Right atrium auricular region (tissue), 2 donors: ENCODE measurements at places on chromosomes 16 and 17. TPM values are rescaled to one million over a fixed set of nuclear protein-coding genes. Genes with fewer than 3 reads are reported as not detected.

The CCL17 gene
- total RNA-seq, result not detected

The PYY gene
- total RNA-seq, result not detected

The ERAL1 gene
- total RNA-seq, result 32.0 TPM

- no peaks in the 10 kb centered on the region for H3K36me3 ChIP-seq
- H3K4me1 ChIP-seq, result no peaks in the 10 kb centered on the region
- H3K27me3 ChIP-seq, result no peaks in the 10 kb centered on the region
- H3K4me3 ChIP-seq, result no peak overlapping the region
Measured at GRCh38 chr16:7839568-7839967, 506.9 kb downstream of the RBFOX1 start.

The KRTAP2-4 gene
- total RNA-seq, result not detected

The CES1 gene
- total RNA-seq, result 12.1 TPM

DNA sequence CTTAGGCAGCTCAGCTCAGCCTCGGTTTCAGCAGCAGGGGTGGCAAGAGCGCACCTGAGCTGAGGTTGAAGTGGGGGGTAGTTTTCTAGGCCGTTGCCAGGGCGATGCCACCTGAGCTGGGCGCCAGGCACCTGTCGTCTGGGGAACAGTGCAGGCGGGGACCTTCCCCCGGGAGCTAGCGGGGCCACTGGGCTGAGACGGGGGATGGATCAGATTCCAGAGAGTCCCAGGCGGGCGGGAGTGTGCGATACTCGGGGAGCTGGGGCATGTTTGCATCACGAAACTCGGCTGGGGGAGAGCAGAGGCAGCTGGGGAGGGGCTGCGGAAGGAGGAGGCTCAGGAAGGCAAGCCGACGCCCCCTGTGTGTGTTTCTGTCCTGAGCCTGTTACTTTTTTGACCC lies 477 bp upstream of the CLDN9 start:
- H3K36me3 ChIP-seq, result no peaks in the 10 kb centered on the region
- no peak for DNase-seq
- no peaks in the 10 kb centered on the region for H3K4me1 ChIP-seq
- no peak overlapping the region for H3K27ac ChIP-seq
- peaks cover 9% of the 10 kb centered on the region for H3K27me3 ChIP-seq
- no peak overlapping the region for H3K4me3 ChIP-seq

GRCh38 chr16:30350134-30350871 lies 4.8 kb downstream of the CD2BP2 start:
- peaks cover 37% of the 10 kb centered on the region for H3K4me1 ChIP-seq
- no peak for DNase-seq
- H3K27me3 ChIP-seq, result no peaks in the 10 kb centered on the region
- H3K36me3 ChIP-seq, result peaks cover 34% of the 10 kb centered on the region
- peak overlapping the region; percentile 15 for H3K27ac ChIP-seq
- H3K4me3 ChIP-seq, result no peak overlapping the region

The TEKT1 gene
- not detected for total RNA-seq

GRCh38 chr17:40560592-40561293 lies 4.5 kb downstream of the CCR7 start:
- no peak overlapping the region for H3K27ac ChIP-seq
- H3K27me3 ChIP-seq, result no peaks in the 10 kb centered on the region
- no peaks in the 10 kb centered on the region for H3K36me3 ChIP-seq
- DNase-seq, result no peak
- H3K4me3 ChIP-seq, result peak overlapping the region; percentile 24

The NUP85 gene
- total RNA-seq, result 14.3 TPM

DNA sequence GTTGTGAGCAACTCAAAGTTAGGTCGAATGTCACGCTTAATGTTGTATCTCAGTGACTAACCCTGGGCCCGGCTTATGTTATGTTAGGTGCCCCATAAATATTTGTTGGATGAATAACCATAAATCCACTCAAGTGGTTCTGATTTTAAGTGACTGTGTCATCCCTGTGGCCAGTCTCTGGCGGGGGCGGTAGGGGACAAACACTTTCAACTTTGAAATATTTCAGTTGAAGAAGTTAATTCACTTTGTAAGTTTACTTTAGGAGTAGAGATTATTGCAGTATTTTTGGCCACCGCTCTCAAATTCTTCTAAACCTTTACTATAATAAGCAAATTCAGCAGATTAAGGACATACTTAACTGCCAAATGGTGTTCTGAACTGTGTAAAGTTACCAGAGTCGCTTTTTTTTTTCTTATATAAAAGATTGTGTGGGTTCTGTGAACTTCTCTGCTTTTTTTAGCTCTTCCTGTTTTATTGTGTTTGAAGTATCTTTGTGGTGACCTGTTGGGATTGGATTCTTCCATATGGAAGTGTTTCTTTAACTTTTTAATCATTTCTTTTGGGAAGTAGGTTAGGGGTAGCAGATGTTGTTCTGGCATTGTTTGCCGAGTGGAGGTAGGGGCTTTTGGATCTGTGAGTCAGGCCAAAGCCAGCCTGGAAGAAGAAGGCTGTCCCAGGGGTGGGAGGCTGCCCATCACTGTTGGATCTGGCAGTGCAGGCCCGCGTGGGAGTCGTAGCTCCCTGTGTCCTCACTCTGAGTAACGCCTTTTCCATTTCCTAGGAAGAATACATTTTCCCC lies 61.4 kb upstream of the TBX2 start:
- H3K4me1 ChIP-seq, result peaks cover 19% of the 10 kb centered on the region
- no peaks in the 10 kb centered on the region for H3K36me3 ChIP-seq
- no peaks in the 10 kb centered on the region for H3K27me3 ChIP-seq
- no peak overlapping the region for H3K4me3 ChIP-seq
- no peak for DNase-seq
- no peak overlapping the region for H3K27ac ChIP-seq

DNA sequence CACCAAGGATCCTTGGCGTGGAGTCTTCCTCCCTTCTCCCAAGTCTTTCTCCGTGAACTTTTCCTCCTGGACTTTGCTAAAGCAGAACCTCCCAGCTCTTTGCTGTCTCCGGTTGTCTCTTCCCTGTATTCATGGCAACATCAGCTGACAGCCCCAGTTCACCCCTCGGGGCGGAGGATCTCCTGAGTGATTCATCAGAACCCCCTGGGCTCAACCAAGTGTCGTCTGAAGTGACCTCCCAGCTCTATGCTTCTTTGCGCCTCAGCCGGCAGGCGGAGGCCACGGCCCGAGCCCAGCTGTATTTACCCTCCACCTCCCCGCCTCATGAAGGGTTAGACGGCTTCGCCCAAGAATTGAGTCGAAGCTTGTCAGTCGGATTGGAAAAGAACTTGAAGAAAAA lies 943 bp downstream of the CNTROB start:
- H3K4me3 ChIP-seq, result peak overlapping the region; percentile 81
- H3K4me1 ChIP-seq, result peaks cover 38% of the 10 kb centered on the region
- H3K27ac ChIP-seq, result no peak overlapping the region

The TACO1 gene
- 18.2 TPM for total RNA-seq

The ANKS4B gene
- not detected for total RNA-seq

- H3K27ac ChIP-seq, result peak overlapping the region; percentile 93
- no peak overlapping the region for H3K4me3 ChIP-seq
- peaks cover 36% of the 10 kb centered on the region for H3K4me1 ChIP-seq
- peak; percentile 83 for DNase-seq
Measured at GRCh38 chr17:19727501-19728078, 11.2 kb upstream of the SLC47A2 start.

The NXN gene
- 15.6 TPM for total RNA-seq

DNA sequence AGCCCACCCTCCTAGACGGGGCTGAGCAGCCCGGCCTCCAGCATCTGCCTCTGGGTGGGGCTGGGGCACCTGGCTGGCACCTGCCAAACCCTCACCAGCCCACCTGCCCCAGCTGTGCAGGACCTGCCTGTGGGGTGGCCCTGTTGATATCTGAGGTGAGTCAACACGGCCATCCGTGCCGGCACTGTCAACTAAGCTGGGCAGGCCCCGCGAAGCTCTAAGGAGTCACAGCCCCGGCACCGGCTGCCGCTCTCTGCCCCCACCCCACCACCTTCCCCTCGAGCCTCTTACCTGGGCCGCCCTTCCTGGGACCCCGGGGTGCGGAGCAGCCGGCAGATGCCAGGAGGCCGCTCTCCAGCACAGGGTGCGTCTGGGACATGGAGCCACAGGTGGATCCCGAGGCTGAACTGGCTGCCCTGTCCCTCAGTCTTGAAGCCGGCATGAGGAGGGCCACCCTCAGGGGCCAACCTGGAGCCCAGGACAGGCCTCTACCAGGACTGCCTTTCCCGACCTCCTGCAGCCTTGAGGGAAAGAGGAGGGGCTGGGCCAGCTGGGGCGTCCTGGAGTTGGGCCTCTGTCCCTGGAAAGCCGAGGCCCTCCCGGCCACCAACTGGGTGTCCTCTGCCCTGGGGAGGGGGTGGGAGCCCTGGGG lies 515 bp downstream of the CBFA2T3 start:
- peaks cover 13% of the 10 kb centered on the region for H3K4me1 ChIP-seq
- no peak overlapping the region for H3K27ac ChIP-seq
- no peaks in the 10 kb centered on the region for H3K27me3 ChIP-seq
- H3K36me3 ChIP-seq, result no peaks in the 10 kb centered on the region

The KRTAP1-1 gene
- not detected for total RNA-seq

DNA sequence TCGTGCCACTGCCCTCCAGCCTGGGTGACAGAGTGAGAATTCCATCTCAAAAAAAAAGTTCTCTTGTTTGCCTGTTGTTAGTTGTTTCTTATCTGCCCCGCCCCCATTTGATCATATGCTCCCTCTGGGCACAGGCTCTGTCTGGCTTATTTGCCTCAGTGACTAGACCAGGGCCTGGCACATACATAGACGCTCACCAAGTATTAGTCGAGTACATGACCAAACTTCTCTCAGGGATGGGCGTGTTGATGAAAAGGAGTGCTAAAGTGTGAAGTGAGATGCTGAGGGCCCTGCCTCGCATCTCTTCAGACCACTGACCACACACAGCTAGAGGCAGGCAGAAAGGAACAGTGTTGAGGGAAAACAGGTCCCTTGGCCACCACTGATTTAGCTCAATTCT lies 3.3 kb upstream of the HELZ start:
- H3K36me3 ChIP-seq, result no peaks in the 10 kb centered on the region
- no peak overlapping the region for H3K4me3 ChIP-seq
- H3K27ac ChIP-seq, result no peak overlapping the region
- peaks cover 22% of the 10 kb centered on the region for H3K4me1 ChIP-seq
- H3K27me3 ChIP-seq, result no peaks in the 10 kb centered on the region
- peak; percentile 11 for DNase-seq

The TSNAXIP1 gene
- 0.55 TPM for total RNA-seq

The CCDC154 gene
- not detected for total RNA-seq

DNA sequence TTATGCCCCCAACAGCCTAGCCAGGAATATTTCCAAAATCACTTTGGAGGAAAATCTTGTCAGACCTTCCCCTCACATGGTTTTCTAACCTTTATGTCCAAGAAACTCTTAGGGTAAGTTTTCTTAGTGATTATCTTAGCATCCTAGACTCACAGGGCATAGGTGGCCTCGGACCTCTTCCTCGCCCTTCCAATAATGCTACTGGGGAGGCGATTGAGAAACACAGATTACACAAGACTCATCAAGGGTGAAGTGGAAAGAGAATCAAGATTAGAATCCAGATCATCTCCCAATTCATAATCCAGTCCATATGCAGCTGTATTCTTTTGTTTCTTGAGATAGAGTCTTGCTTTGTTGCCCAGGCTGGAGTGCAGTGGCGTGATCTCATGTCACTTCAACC lies 358.4 kb upstream of the CDH5 start:
- no peaks in the 10 kb centered on the region for H3K36me3 ChIP-seq
- DNase-seq, result no peak
- no peaks in the 10 kb centered on the region for H3K27me3 ChIP-seq
- no peak overlapping the region for H3K27ac ChIP-seq

DNA sequence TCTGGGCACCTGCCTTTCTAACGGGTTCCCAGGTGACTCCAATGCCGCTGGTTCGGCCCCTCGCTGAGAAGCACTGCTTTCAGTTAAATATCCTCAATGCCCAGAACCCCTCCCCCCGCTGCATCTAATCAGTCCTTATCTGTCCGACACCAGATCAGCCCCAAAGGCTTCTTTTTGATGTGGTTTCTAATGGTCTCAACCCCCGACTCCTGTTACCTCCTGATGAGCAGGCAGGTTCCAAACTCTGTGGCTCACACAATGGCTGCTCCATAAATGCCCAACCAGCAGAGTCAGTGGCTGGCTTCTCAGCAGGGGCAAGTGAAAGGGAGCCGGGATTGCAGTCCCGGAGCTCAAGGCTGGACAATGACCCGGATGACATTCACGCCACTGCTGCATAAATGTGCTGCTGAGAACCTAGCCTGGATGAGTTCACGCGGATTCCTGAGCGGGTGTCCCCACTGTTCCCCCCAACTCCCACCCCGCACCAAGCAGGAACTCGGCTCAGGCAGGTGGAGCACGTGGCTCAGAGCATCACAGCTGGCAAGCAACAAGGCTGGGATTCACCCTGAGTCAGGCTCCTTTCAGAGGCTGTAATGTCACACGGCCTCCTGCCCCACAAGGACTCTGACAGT lies 1.0 kb upstream of the SLC38A8 start:
- H3K27ac ChIP-seq, result no peak overlapping the region
- H3K27me3 ChIP-seq, result no peaks in the 10 kb centered on the region
- H3K36me3 ChIP-seq, result no peaks in the 10 kb centered on the region
- H3K4me1 ChIP-seq, result peaks cover 8% of the 10 kb centered on the region
